Midbrain (tissue), 1 donor: ENCODE measurements at places on chromosomes 5 and 9.

DNA sequence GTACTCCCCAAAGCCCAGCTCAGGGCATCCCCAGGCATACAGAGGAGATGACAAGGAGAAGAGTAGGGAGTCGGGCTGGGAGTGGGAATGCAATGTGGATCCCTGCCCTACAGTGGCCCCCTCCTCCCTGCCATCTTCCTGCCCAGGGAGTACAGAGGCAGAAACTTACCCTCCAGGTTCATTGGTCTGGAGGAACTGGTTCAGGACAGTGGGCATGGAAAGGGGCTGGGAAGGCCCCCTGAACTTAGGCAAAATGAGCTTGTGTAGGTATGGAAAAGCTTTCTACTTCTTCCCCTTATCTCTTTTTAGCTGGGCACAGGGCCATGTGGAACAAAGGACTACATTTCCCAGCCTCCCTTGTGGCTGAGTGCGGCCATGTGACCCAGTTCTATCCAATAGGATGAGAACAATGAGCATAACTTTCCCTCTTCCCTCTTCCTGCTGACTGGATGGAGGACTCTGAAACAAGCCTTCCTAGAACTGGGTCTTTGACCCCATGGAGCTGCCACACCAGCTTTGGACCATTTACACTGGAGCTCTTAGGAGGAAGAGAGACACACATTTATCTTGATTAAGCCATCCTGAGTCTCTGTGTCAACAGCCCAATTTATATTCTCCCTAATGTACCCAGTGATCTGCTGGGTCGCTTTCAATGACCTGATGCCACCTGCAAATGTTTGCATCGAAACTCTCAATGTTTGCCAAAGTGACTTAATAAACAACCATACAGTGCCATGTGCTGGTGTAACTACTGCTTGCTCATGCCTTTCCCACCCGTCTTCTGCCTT, 25.0 kb upstream of the HMCN2 start:
- DNase-seq: peak; percentile 70

DNA sequence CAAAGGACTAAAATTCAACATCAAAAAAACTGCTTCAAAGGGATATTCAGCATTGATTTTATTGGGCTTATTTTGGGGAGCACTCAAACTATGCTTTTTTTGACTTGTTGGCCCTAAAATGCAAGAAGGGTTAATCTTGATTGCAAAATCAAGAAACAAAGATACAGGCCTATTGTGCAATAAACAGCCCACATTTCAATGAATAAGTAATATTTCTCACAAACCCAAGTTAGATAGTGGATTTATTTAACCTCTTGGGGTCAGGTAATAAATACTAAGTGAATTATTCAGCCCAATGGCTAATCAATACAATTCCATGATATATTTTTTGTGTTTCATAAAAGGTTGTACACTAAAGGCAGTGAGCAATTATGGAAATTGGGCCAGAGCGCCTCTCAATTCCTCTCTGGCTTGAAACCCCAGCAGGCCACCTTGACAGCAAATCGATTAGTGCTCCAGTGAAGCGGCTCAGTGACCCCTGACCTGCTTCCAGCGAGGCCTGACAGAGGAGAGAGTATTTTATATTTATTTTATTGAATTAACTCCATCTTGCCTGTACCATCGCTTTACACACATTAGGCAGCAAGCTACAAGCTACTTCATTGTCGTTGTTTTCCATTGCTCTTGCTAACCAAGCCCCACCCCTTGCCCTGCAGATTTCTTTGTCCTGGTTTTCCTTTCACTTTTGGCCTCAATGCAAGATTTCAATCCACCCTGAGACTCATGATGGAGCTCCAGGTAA, 65.5 kb downstream of the EBF1 start:
- no peak for DNase-seq

- peak; percentile 45 for DNase-seq
Measured at GRCh38 chr9:109861499-109861898, 81.5 kb downstream of the PALM2AKAP2 start.

- no peak for DNase-seq
Measured at GRCh38 chr5:1268666-1269065, 26.2 kb downstream of the TERT start.

- DNase-seq: no peak
Measured at GRCh38 chr9:119333507-119334229, 35.6 kb downstream of the BRINP1 start.

DNA sequence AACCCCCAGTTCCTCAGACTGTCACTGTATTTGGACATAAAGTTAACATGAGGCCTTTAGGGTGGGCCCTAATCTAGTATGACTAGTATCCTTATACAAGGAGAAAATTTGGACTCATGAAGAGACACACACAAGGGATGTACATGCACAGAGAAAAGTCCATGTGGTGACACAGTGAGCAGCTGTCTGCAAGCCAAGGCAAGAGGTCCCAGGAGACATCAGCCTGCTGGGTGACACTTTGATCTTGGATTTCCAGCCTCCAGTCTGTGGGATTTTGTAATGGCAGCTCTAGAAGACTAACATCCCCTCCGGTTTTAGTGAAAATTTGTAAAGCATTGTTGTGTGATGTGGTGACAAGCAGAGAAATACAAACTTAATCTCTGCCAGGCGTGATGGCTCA, 66.1 kb downstream of the RAI14 start:
- DNase-seq: no peak

GRCh38 chr9:108836781-108837180, 19.0 kb downstream of the ACTL7B start:
- DNase-seq: no peak

GRCh38 chr5:6631441-6631840, 1.4 kb downstream of the NSUN2 start:
- DNase-seq: no peak

- DNase-seq: no peak
Measured at GRCh38 chr5:107776922-107777740, 106.4 kb upstream of the EFNA5 start.

DNA sequence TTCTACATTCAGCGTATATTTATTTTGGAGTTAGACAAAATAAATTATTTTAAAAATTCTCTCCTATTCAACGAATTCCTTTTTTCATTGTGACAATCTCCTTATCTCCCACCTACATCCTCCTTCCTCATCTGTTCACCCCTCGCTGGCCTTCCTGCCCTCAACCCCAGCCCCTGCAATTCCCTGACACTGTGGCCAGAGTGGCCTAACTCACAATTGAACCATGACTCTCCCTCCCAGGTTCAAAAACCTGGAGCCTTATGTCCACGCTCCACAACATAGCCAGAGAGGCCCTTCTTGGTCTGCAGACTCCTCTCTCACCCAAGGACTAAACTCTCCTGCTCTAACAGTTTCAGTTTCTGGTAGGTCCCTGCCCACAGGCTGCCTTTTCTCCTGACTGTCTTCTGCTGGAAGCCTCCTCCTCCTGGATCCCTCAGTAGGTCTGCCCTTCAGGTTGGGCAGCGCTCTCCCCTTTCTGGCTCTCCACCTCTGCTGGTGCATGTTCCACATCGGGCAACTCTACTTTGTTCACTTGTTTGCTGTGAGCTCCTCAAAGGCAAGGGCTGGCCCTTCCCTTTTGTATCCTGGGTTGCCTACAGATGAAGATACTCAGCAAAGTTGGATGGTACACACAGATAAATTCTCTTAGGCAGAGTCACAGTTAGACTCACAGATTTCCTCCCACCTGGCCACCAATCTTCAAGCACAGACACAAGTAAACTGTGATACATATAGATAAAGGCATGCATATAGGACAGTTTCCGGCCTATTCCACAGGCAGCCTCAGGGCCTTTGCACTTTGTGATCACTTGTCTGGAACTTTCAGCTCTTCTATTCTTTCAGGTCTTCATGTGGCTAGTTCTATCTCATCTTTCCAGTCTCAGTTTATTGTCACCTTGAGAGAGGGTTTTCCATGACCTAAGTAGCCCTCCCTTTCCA, 19.8 kb upstream of the MYORG start:
- no peak for DNase-seq

DNA sequence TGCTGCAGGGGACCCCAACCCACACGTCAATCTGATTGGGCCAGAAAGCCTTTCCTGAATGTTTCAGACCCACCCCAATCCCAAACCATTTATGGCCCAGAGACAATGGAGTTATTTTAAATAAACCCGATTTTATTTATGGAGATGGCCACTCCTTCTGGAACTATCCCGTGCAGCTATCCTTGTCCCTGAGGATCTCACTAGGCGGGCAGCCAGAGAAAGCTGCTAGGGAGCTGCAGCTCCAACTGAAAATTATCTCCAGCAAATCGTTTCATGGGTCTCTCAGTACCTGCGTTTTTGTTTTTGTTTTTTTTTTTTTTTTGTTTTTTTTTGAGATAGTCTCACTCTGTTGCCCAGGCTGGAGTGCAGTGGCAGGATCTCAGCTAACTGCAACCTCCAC, 23.0 kb downstream of the C1QTNF2 start:
- no peak for DNase-seq

- DNase-seq: no peak
Measured at GRCh38 chr9:37035648-37036370, 1.7 kb upstream of the PAX5 start.

GRCh38 chr5:137714946-137715345, 20.9 kb downstream of the KLHL3 start:
- DNase-seq: no peak
